GM12865 (cell line): ENCODE measurements at places on chromosomes 16 and 17.

DNA sequence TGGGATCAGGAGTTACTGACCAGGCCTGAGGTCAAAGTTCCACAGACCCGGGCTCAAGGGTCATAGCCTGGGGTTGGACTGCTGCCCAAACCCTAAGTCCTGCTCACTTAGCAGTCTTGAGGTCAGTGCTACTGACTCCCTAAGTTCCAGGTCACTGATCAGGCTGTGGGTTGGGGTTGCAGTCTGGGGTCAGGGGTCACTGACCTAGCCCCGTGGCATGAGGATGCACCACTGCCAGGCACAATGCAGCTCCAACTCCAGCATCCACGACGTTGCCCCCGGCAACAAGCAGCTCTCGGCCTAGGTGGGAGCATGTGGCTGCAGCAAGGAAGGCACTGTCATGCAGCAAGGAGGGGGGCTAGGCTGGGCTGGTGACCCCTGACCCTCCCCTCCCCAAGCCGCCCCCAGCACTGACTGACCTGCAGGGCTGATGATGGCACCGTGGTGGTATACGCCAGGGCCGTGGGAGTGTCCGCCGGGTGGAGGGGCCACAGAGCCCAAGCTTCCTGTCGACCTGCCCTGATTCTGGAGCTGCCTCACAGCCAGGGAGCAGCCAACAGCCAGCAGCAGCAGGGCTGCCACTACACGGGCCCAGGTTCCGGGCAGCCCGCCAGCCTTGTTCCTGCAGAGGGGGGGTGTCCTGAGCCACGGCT lies 1.1 kb downstream of the GGT6 start:
- DNase-seq = no peak

GRCh38 chr17:60602871-60603270 lies 2.9 kb downstream of the PPM1D start:
- DNase-seq = no peak

- DNase-seq = no peak
Measured at GRCh38 chr16:19563377-19563776, 7.9 kb downstream of the VPS35L start.

- DNase-seq = no peak
Measured at GRCh38 chr16:71359431-71359830, 908 bp downstream of the CALB2 start.

DNA sequence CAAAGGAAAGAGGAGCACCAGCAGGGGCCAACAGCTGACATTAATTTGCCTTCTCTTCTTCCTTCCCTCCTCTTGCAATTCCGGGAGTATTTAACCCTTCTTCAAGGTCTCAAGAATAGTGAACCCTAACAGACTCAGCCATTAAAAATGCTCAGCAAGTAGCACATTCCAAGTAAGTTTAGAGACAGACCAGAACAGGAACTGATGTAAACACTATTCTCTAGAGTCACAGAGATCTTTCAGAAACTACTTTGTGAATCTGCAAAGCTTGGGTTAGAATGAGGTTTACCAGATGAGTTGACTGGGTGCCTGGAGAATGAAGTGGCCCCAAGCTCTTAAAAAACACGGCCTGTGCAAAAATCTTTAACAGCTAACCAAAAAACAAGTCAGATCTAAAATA lies 50.9 kb downstream of the TEX2 start:
- no peak for DNase-seq
